ENCODE measurements at places on chromosomes 16 and 17. TPM values are rescaled to one million over a fixed set of nuclear protein-coding genes. Genes with fewer than 3 reads are reported as not detected.

CCL1 gene
- total RNA-seq = not detected

SARM1 gene
- total RNA-seq = 6.4 TPM

SDR42E1 gene
- 1.9 TPM for total RNA-seq

EPOP gene
- total RNA-seq = 11.1 TPM

SP6 gene
- 4.3 TPM for total RNA-seq
